ENCODE measurements at places on chromosomes 3 and 15. TPM values are rescaled to one million over a fixed set of nuclear protein-coding genes. Genes with fewer than 3 reads are reported as not detected.

GRCh38 chr3:17233398-17233800 is 348.6 kb downstream of the PLCL2 start:
- peak; percentile 12 for DNase-seq

GRCh38 chr15:99335508-99335907 is 84.2 kb downstream of the LRRC28 start:
- DNase-seq = no peak

DNA sequence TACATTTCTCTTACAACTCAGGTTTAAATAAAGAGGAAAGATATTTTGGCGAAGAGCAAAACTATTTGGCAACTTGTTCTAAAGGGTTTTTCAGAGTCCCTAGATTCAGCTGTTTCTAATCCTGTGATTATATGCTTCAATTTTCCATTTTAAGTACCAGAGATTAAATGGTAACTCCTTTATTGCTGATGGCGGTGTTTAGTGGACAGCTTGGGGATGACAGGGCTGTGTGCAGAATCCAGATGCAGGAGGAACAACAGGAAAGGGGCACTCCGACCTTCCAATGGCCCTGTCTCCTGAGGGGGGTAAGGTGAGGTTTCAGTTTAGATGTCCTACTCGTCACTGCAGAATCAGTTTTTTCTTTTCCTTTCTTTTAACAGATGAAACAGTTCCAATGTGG is 405.0 kb downstream of the PDCD6IP start:
- DNase-seq = no peak

Gene MEGF11
- total RNA-seq = 0.35 TPM

DNA sequence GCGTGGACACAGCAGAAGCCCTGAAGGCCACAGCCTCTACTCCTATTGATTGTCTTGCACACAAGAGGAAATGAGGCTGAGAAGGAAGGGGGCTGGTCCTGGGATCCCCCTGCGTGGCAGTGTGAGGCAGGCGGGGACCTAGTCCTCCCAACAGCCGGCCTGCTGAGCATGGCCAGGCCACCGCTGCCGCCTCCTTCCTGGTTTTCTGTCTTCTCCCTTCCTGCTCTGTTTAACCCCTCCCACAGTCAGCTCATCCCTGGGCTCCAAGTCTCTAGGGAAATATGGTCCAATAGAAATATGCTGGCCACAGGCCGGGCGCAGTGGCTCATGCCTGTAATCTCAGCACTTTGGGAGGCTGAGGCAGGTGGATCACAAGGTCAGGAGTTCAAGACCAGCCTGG is 42.1 kb upstream of the HES1 start:
- no peak for DNase-seq

GRCh38 chr3:71606582-71606981 is 23.1 kb upstream of the FOXP1 start:
- no peak for DNase-seq

Gene GLDN
- total RNA-seq = 20.7 TPM

DNA sequence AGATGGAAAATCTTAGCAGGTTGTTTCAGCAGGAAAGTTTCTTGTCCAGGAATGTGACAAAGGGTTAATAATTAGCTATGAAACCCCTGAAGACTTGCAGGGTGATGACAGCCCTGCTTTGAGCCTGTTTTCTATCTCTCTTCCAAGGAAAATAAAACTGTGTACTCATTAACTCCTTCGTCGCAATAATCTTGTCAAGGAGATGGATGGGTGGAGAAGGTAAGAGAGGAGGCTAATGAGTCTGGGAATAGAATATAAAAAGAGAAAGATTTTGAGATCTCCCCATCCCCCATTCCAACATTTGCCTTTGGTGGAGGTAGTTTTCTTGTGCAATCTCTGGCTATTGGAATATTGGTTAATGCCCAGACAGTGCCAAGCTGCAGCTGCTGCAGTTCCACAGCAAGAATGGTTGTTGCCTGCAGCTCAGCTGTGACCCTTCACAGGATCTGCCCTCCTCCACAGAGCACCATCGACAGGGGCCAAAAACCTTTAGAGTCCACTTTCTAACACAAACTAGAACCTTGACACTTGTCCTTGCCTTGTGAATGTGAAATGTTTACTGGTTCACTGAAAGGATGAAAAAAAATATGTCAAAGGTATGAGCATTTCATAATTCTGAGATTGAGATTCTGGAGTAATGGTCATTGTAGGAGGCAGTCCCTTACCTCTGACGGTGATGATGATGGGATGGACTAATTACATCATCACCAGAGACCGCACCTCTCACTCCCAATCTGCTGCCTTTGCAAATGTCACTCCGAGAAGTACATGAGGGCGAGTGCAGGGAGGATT is 4.2 kb upstream of the LRIG1 start:
- DNase-seq = no peak

Gene RPP25
- total RNA-seq = 24.1 TPM

- no peak for DNase-seq
Observed at GRCh38 chr15:84804005-84804900, 12.9 kb upstream of the ALPK3 start.

DNA sequence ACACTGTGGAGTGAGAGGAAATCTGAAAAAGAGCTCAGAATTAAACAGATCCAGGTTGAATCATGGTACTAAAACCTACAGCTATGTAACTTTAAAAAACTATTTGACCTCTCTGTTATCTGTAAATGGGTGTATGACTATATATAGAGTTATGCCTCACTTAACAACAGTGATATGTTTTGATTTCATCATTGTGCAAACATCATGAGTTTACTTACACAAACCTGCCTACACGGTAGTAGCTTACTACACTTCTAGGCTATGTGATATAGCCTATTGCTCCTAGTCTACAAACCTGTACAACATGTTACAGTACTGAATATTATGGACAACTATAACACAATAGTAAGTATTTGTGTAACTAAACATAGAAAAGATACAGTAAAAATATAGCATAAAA is 191.6 kb upstream of the MEIS2 start:
- no peak for DNase-seq

DNA sequence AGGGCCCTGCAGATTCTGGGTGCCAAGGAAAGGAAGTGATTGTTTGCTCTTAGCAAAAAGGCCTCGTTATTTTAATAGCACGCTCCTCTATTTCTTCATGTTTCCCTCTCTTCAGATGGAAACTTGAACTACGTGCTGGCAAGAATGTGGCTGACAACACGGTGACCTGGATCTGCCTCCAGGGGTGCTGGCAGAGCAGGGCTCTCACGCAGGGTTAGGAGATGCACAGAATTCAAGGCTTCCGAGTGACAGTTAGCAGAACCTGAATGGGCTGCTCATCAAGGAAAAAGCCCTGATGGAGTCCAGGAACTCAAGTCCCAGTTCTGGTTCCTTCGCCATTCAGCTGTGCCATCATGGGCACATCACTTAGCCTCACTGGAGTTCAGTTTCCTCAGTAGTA is 22.7 kb downstream of the CYP19A1 start:
- DNase-seq = no peak

DNA sequence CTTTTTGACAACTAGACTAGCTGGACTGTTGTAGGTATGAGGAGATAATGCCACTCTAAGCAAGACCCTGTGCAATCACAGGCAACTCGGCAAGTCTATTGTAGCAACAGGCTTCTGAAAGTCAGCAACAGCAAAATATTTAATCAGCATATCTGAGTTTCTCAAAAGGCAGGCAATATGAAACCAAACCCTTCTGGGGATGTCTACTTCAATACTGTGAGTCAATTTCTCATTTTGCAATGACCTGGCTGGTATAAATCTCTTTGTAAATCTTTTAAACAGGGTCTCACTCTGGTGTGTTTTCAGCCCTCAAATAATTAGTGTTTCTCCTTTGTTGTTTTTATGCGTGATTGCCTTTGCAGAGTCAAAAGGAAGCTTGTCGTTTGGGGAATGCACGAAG is 1044.5 kb downstream of the NTRK3 start:
- DNase-seq = no peak

Gene COL6A5
- total RNA-seq = not detected

GRCh38 chr3:183884097-183884426 is 618 bp downstream of the PARL start:
- no peak for DNase-seq
